ENCODE measurements at places on chromosomes 4 and X. TPM values are rescaled to one million over a fixed set of nuclear protein-coding genes. Genes with fewer than 3 reads are reported as not detected.
A peak's percentile ranks its signal among the peaks of the same experiment; 100 is the strongest.

DNA sequence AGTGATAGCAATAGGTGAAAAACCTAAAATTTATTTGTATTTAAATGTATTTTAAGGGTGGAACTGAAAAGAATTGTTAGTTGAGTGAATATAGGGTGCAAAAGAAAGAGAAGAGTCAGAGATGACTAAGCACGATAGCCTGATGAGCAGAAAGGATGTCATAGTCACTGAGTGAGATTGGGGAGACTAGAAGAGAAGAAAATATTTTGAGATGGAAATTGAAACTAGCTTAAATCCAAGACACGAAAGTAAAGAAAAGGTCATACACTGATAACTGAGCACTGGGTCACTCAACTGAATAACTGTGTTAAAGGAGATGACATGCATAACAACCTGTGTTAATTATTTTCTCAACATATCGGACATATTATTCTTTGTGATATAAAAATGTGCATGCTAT lies 55.5 kb downstream of the SPANXN4 start:
- DNase-seq = no peak

DNA sequence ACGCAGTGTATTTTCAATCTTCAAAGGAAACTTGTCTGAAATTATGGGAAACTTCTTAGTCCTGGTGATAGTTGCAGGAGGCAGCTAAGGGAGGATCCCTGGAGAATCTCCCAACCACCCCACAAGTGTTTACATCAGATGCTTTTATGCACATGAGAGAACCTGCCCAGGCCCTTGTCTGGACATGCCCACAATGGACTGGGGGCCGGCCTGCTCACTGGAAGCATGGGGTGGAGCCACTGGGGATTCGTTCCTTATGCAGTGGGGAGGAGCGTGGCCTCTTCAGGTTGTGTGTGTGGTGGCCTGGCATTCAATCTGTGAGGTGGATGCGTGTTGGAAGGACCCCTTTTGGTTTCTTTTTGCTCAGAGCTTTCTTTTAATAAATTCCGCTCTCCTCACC lies 398.7 kb upstream of the PPP1R2C start:
- no peak for DNase-seq

DNA sequence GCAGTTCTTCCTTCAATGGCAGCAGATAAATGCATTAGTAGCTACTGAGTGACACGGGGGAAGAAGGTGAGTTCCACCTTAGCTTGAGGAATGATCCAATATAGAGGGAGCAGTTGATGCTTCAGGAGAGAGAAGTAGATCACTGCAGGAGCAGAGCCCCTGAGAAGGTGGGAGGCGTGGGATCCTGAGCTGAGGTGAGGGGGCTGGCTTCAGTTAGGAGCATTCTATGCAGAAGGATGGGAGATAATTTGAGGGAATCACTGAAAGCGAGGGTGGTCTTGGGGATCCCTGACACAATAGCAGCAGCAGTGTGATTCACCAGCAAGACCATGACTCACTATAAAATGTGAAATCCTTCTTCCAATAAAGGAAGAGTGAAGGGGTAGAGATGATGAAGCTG lies 48.0 kb downstream of the XAGE2 start:
- no peak for DNase-seq

GRCh38 chr4:109999585-109999912 lies 86.9 kb downstream of the EGF start:
- DNase-seq = no peak

- DNase-seq = no peak
Measured at GRCh38 chr4:156946516-156947424, 24.8 kb downstream of the PDGFC start.

ARSJ gene
- total RNA-seq = 10.7 TPM

GRCh38 chrX:72308566-72309296 lies 3.0 kb upstream of the CITED1 start:
- DNase-seq = peak; percentile 59

SERTM2 gene
- total RNA-seq = 1.6 TPM

DNA sequence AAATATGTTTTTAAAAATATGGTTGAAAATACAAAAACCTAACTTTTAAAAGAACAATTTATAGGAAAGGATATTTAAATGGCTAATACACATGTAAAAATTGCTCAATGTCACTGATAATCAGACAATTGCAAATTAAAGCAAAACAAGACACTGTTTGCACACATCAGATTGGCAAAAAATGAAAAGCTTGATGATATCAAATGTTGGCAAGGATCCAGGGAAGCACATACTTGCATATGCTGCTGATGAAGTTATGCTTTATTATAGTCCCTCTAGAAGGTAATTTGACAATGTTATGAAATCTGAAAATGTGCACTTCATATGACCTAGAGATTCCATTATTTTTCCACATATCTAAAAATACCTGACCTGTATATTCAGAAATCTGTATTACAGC lies 45.7 kb upstream of the EPGN start:
- no peak for DNase-seq

GRCh38 chrX:43349363-43349762 lies 306.7 kb upstream of the MAOA start:
- no peak for DNase-seq

GRCh38 chr4:52711834-52712250 lies 39.4 kb downstream of the ERVMER34-1 start:
- DNase-seq = no peak

- DNase-seq = no peak
Measured at GRCh38 chrX:18348047-18348446, 6.4 kb downstream of the SCML2 start.

HMGN5 gene
- 4.6 TPM for total RNA-seq

DNA sequence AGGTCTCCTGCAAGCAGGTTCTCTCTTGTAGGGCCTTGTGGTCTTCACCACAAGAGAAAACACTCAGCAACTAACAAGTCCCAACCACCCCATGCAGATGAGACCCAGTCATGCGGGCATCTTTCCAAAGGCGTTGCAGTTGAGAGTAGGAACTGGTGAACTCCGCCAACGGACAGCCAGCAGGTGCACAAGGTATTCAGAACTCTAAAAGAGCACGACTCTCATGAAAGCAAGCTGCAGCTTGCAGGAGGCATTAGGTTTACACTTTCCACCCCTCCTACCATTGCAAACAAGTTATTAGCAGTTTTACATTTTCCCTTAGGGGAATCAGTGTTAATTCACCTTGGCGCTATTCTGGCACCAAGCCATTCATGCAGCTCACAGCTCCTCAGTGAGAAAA lies 173.4 kb upstream of the KIT start:
- no peak for DNase-seq

GRCh38 chr4:139875411-139875825 lies 209.8 kb downstream of the MGST2 start:
- no peak for DNase-seq

FSTL5 gene
- total RNA-seq = not detected

SYN1 gene
- total RNA-seq = not detected

- DNase-seq = no peak
Measured at GRCh38 chr4:35653451-35653850, 590.9 kb downstream of the ARAP2 start.

DNA sequence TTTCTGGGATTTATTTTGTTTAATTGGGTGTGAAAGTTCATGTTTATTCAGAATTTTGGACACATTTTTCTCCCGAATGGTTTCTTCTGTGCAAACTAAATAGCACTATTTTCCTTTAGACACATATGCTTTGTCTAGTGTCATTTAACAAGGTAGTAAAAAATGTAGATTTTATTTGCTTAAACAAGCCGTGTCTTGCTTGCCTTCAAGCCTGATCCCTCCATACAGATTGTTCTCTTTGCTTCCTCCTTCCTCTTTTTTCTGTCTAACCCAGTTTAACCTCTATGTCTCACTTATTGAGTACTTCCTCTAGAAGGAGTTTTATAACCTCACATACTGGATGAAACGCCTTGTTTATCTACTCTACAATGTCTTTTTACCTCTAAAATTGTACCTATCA lies 211.8 kb downstream of the NPFFR2 start:
- no peak for DNase-seq

- no peak for DNase-seq
Measured at GRCh38 chr4:118587116-118587831, 97.9 kb upstream of the METTL14 start.

MYOZ2 gene
- total RNA-seq = 0.33 TPM

- no peak for DNase-seq
Measured at GRCh38 chr4:169557061-169557636, 55.2 kb downstream of the NEK1 start.

TCP11X2 gene
- total RNA-seq = not detected

GRCh38 chr4:163332526-163333406 lies at the start of gene NPY1R:
NPY1R (minus strand) TSS chr4:163332596; CDS start chr4:163326554, 6,042 bp downstream.
- DNase-seq = peak; percentile 71

TAF7L gene
- not detected for total RNA-seq

DNA sequence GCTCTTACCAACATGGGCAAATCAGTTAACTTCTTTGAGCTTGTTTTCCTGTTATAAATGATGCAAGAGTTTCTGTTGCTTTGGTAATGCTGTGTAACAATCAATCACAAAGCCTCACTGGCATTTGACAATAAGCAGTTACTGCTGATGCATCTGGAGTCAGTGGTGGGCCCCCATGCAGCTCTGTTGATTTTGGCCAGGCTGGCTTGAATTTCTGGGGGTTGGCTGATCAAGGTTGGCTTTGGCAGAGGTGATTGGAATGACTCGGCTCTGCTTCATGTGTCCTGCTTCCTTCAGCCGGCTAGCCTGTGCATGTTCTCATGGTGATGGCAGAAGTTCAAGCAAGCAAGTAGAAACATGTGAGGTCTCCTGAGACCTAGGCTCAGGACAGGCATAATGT lies 90.4 kb downstream of the PHEX start:
- no peak for DNase-seq

SLC9B1 gene
- total RNA-seq = 1.6 TPM

GRCh38 chrX:19443869-19444526 lies 71.3 kb downstream of the MAP3K15 start:
- no peak for DNase-seq

GRCh38 chrX:124018023-124018422 lies 56.5 kb downstream of the STAG2 start:
- no peak for DNase-seq

- no peak for DNase-seq
Measured at GRCh38 chrX:125340490-125340889, 20.8 kb downstream of the TEX13C start.

CFP gene
- 2.6 TPM for total RNA-seq

EVC2 gene
- total RNA-seq = 19.5 TPM

- no peak for DNase-seq
Measured at GRCh38 chrX:13235930-13236329, 83.9 kb downstream of the ATXN3L start.

DNA sequence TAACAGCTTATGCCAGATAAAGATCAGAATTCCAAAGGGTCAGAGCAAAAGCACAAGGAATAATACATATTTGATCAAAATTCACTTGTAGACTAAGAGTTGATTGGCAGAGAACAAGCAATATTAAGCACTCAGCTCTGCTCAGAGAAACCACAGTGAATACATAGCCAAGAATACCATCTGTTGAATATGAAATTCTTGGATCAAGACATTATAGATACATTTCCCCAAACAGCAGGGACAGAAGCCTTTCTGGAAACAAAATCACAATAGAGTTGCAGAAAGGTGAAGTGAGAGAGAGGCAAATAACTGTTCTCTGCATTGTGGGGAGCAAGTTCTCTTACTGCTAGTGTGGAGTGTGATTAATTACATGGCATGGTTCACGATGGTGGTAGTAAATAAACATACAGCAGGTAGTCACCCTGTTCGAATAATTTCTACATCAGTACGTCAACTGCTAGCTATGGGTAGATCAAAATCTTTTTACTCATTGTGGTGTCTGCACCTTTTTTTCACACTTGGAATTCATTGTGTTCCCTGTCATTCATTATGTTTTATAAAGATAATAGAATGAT lies 366.7 kb downstream of the PCDH7 start:
- DNase-seq = no peak

GRCh38 chrX:105134273-105134672 lies 86.2 kb downstream of the TEX13A start:
- DNase-seq = no peak

CFAP99 gene
- not detected for total RNA-seq

AFF2 gene
- total RNA-seq = 41.0 TPM

IGFBP7 gene
- total RNA-seq = 205 TPM

TMSB15B gene
- total RNA-seq = 5.6 TPM

All from breast epithelium (tissue), 4 donors.